ENCODE measurements at places on chromosomes 2 and 18. TPM values are rescaled to one million over a fixed set of nuclear protein-coding genes. Genes with fewer than 3 reads are reported as not detected.

GREB1L gene
- total RNA-seq, result 1.5 TPM

SPATA3 gene
- not detected for total RNA-seq

REG1A gene
- not detected for total RNA-seq

CCDC74A gene
- total RNA-seq, result 12.1 TPM

SAG gene
- total RNA-seq, result not detected

NIFK gene
- total RNA-seq, result 108 TPM

GALNT13 gene
- not detected for total RNA-seq

C2orf81 gene
- 0.92 TPM for total RNA-seq

CASP10 gene
- 3.8 TPM for total RNA-seq

NT5DC4 gene
- not detected for total RNA-seq

PTH2R gene
- total RNA-seq, result not detected

TMEM37 gene
- total RNA-seq, result not detected

PTRHD1 gene
- total RNA-seq, result 29.8 TPM

OSR1 gene
- total RNA-seq, result 2.7 TPM

NT5C1B gene
- not detected for total RNA-seq

SOWAHC gene
- total RNA-seq, result 53.9 TPM

MYOM1 gene
- 0.09 TPM for total RNA-seq

STARD6 gene
- 0.51 TPM for total RNA-seq

CHN1 gene
- 4.4 TPM for total RNA-seq

MTCL1 gene
- 11.8 TPM for total RNA-seq

POU3F3 gene
- not detected for total RNA-seq

CHRND gene
- total RNA-seq, result not detected

CD8A gene
- total RNA-seq, result not detected

UPP2 gene
- not detected for total RNA-seq

GCG gene
- not detected for total RNA-seq

TFCP2L1 gene
- 12.9 TPM for total RNA-seq

PMAIP1 gene
- 6.3 TPM for total RNA-seq

LDLRAD4 gene
- not detected for total RNA-seq

STPG4 gene
- total RNA-seq, result not detected

CROCC2 gene
- not detected for total RNA-seq
